NCI-H748 treated with DMSO at 0.1 percent for 48 hours (cell line): ENCODE measurements at places on chromosomes 16 and 17.
A peak's percentile ranks its signal among the peaks of the same experiment; 100 is the strongest.

DNA sequence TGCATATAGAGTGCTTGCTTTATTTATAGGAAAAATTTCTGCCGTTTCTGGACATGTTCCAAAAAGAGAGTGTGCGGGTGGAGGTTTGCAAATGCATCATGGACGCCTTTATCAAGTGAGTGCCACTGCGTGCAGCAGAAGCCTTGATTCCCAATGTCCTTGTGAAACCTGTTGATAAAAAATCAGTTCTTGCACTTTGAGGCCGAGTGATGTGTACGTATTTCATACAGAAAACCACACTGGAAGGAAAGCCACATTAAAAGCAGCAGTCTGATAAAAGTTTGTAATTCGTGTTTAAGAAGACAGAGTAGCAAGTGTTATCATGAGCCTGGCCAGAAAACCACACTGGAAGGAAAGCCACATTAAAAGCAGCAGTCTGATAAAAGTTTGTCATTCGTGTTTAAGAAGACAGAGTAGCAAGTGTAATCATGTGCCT is 78.0 kb downstream of the KNOP1 start:
- no peak for DNase-seq

DNA sequence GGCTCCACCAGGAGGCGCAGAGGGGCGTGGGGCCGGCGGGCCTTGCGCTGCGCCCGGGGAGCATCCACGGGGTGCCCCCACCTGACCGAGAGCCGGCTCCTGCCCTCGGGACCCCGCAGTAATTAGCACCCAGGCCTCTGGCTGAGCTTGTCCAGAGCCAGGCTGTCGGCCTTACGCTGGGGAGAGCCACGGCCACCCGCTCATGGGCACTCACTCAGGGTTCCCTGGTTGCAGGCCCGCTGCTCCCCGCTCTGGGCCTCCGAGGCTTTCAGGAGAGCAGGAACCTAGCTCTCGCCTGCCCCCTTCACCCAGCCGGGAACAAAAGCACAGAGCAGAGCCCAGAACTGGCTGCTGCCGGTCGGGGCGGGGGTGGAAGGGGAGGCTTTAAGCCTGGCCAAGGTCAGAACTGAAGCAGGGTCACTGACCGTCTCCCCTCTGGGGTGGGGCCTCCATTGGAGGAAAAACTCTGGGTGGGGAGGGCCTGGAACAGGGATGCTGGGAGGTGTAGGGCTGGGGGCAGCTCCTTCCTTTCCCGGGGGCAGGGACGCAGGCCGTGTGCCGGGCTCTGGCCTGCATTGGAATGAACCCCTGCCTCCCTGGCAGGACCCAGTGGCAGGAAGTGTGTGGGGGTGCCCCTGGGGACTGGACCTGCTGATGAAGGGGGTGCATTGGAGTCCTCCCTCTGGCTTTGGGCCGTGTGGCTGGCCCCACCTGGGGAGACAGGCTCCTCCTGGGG is 12.3 kb downstream of the GLIS2 start:
- no peak for DNase-seq

- DNase-seq: peak; percentile 22
Observed at GRCh38 chr17:74957935-74958740, 14.4 kb downstream of the HID1 start.

- DNase-seq: no peak
Observed at GRCh38 chr17:57516290-57517230, 228.5 kb downstream of the CCDC182 start.

GRCh38 chr16:84950906-84951305 is 60.4 kb downstream of the ZDHHC7 start:
- DNase-seq: no peak

DNA sequence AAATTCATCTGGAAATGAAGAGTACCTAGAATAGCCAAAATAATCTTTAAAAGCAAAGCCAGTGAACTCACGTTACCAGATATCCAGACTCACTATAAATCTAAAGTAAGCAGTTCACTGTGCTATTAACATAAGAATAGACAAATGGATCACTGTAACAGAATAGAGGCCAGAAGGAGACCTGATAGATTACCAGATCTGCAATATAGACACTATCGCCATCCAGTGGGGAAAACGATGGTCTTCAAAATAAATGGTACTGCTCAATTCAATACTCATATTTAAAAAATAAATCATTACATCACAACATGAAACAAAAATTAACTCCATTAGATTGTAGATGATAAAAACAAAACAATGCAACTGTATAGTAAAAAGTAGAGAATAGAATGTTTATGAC is 158.6 kb upstream of the CDH8 start:
- no peak for DNase-seq

- DNase-seq: no peak
Observed at GRCh38 chr17:21228845-21229244, 14.9 kb upstream of the TMEM11 start.

DNA sequence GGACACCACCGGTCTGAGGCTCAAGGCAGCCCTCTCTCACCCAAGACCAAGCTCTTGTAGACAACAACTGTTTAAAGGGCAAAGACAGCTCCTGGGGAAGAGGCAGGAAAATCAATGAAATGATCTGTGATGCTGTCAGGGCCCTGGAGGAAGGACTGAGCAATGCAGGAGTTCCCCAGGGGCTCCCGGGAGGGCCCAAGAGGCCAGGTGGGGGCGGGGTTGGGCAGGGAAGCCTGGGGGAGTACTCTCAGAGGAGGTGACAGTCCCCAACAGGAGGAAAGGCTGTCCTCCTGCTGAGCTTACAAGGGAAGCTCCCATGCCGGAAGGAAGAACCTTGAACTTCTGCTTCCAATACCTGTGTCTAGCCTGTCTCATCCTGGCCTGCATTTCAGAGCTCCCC is 8.3 kb upstream of the NOS2 start:
- no peak for DNase-seq

GRCh38 chr16:85459529-85460251 is 153.4 kb upstream of the GSE1 start:
- DNase-seq: no peak

DNA sequence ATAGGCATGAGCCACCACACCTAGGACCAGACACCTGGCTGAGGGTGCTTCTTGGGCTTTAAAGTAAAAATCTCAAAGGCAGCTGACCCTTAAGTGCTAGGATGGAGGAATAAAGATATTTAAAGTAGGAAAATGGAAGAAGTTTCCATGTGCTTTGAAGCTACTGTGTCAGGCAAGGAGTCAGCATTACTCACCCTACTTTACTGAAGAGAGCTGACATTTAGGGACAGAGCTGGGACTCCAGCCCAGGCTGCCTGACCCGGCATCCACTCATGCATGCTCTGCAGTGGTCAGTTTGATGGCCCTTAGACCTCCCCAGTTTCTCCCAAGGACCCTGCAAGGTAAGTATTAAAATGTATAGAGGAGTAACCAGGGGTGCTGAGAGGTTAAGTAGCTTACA is 124.7 kb upstream of the PLCG2 start:
- no peak for DNase-seq
